ENCODE measurements at places on chromosomes 4 and X.

- no peak for DNase-seq
These were observed 22.3 kb downstream of the CTBP1 start for GRCh38 chr4:1226598-1226997.

DNA sequence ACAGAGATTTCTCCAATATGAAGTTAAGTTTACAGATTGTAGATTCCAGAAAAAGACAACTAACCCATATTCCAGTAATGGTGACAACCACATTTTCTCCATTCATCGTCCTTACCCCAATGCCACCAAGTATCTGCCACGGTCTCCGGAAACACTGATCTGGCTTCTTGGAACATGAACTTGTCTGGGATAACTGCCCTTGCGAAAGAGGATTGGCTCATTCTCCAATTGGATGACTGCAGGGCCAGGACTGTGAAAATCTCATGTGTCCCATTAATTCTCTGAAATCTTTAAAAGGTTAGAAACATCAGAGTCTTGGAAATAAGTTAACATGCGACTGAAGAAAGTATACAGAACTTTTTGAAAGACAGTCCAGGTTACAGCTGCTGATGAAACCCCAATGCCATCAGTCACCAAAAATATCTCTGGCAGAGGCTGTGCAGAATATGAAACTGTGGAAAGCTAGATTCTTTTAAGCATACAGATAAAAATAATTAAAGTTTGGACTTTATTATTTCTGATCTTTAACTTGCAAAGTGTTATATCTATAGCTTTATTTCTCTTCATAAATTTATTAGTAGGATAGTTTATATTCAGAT lies 496.9 kb downstream of the PPARGC1A start:
- DNase-seq = no peak

DNA sequence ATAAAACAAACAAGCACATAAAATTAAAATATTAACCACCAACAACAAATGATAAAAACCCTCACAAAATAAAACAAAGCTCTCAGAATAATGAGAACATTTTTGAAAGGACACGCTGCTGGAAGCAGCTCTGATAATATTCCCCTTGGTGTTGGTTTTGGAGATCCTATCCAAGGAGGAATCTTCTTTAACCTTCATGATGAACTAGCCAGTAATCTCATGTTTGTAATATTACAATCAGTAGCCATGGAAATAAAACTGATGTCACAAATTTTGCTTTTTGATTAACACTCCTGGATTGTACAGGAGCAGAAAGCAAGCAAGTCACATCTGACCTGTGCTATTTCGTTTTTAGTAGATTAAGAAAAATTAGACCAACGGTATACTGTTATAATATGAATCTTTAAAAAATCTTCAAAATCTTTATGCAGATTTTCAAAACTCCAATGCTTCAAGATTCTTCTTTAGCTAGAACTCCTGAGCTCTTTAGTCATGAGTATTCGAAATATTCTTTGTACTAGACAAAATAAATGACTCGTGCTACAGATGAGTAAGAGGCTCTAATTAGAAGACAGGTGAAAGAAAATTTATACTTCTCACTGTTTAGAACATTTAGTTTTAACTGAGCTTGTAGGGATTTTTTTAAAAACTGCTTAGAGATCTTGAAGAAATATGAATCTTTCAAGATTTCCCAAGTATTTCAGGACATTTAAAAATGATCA lies 154.1 kb downstream of the RASL11B start:
- DNase-seq = no peak

DNA sequence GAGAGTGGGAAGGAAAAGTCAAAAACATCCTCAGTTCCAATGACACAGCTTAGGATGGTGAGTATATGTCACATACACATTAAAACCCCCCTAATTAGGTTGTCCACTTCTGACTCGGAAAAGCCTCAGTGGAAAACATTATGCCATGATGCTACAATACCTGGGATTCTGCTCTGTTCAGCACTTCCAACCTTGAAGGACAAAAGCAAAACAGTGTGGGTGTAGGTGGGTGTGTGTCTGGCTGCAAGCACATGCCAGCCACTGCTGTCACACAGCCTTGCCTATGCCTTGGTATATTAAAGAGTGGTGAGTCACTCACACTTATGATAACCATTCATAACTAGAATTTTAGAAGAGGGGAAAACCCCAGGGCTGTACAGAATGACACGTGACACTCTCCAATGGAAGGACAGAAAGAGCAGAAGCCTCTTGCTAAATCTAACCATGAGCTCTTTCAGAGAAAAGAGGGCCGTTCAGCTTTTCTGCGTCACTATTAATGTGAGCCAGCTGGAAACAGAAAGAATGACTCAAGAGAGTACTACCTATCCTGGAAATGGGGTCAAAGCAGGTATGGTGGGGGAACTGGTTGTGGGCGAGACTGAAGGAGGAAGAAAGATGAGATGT lies 159.6 kb downstream of the TET2 start:
- no peak for DNase-seq

GRCh38 chr4:105306820-105307219 lies 160.1 kb downstream of the TET2 start:
- no peak for DNase-seq

- no peak for DNase-seq
These were observed 70.1 kb downstream of the NBDY start for GRCh38 chrX:56798866-56799758.

DNA sequence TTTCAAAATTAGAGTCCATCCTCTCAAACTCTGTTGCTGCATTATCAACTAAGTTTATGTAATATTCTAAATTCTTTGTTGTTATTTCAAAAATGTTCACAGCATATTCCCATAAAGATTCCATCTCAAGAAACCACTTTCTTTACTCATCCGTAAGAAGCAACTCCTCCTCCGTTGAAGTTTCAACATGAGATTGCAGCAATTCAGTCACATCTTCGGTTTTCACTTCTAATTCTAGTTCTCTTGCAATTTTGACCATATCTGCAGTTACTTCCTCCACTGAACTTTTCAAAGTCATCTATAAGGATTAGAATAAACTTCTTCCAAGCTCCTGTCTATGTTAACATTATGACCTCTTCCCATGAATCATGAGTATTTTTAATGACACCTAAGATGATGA lies 216.6 kb upstream of the SLC7A11 start:
- no peak for DNase-seq

- DNase-seq = no peak
These were observed 312.6 kb downstream of the PACRGL start for GRCh38 chr4:21012851-21013331.

DNA sequence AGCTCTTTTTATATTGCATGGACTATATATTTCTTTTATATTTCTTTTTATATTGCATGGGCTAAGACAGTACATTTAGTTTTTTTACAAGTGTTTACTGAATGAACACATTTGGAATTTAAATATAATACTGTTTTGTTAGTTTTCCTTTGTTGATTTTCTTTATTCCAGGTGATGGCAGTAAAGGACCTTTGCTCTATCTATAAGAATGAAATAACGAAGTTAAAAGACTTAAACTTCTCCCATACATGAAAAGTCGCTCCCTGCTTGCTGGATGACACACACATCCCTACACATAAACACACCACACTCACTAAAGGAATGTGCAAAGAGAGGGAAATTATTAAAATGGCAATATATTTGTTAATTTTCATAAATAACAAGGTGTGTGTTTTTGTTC lies 102.5 kb upstream of the ANXA10 start:
- no peak for DNase-seq

- DNase-seq = no peak
These were observed 15.7 kb downstream of the ZNF518B start for GRCh38 chr4:10441512-10441911.

- no peak for DNase-seq
These were observed 485.3 kb upstream of the PITX2 start for GRCh38 chr4:111108153-111108552.

DNA sequence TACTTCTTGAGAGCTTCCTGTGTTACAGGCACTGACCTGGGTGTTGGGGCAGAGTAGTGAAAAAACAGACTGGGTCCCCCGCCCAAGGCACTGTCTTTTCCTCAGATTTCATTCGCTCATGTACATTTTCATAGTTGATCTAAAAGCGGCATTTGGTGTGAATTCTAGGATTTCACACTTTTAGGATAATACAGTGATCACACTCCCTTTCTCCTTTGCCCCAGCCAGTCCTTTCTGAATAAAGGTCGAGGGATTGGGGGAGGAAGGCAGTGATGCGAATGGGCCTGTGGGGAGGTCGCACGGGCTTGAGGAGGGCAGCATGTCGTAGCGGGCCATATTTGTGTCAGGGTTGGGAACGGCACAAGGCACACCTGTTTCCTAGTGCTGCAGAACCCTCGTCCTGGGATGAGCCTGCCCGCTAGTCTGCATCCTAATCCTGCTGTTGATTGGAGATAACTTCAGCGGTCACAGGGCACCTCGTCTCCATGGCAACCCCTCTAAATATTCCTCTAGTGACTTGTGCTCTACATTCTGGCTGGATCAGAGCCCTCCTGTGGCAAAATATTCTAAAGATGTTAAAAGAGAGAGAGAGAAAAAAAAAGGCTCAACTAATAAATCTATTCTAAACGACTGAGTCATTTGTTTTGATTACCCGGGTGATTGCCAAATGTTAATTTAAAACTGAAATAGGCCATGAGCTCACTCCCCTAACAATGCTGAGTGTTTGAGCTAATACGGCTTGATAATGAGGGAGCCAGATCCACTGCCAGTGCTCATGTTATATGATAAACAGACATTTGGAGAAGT lies 21.8 kb downstream of the FHL1 start:
- DNase-seq = no peak

DNA sequence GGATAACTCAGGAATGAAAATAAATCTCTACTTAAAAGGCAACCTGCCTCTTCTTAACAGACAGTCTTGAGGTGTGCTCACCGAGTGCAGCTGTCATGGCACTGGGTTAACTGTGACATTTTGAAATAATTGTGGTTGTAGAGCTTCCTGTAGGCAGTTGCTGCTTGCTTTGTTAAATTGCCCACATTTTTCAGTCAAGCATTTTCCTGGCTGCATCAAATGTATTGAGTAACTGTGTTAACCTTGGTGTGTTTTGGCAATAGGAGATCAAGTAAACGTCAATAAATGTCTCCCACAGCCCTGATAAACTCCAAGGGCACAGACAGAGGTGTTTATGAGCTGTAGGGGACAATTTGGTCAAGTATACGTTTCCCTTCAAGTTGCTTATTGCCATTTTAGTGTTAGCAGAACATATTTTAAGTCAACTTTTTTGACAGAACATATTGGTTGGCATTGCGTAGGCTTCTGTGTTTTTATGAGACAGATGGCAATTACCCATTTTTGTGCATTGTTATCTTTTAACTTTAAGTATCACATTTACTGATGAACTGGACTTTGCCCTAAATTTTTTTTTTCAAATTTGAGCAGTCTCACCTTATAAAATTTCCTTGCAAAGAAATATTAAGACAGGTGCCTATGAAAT lies 527.4 kb downstream of the C4orf33 start:
- DNase-seq = peak; percentile 99

DNA sequence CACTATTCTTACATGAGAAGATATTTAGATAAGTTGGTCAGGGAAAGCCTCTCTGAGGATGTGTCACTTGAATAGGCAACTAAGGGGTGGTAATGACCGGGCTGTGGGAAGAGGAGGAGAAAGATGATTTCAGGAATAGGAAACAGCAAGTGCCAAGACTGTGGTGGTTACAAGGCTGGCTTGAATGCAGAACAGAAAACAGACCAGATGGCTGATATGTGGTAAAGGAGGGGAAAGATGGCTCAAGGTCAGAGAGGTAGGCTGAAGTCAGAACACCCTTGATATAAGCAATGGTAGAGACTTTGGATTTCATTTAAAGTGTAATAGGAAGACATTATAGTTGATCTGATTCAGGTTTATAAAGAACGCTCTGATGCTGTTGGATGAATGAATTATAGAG lies 15.0 kb downstream of the TLR7 start:
- no peak for DNase-seq

DNA sequence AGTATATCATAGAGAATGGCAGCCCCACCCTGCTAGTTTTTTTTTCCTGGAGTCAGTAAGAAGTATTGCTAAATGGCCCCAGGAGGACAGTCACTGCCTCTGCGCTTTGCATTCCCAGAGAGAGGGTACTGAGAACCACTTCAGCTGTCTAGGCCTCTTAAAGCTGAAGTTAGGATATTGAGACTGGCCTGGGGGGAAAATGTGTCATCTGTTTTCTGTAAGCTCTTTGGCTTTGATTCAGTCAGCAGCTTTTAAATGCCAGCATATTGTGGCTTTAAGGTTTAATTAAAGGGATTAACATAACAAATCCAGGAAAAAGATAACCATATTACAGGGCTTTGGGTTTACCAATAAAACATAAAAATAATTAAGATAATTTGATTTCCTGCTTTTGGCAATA lies 852.0 kb downstream of the PCDH18 start:
- no peak for DNase-seq

DNA sequence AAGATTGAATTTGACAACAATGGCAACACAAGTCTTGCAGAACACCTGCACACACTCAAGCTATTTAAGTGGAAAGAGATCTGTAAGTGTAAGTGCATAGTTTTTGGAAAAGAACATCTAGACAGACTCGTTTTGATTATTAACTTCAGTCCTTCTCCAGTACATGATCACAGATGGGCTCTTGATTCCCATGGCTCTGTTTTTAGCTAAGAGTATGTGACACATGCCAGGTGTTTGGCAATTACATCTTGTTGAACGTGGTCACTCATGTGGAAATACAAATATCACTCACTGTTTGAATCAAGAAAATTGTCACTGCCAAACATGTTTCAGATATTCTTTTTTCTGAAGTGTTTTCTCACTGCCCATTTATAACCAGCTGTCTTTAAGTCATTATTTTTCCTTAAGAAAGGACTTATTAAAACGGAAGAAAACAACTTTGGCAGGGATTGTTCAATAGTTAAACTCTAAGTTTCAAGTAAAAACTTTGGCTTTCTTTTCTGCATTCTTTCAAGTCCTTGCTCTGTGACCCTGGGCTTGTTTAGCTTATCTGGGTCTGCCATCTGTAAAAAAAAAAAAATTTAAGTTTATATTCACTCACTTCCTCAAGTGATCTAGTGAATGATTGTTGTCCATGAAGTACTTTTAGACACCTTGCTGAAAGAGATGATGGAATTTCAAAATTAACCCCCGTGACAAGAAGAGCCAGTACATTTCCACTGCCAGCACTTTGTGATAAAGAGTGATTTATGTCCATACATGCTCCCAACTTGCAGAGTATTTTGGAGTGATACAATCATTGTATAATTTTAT lies 125.4 kb downstream of the ATXN3L start:
- DNase-seq = no peak

GRCh38 chrX:12958059-12958458 lies 16.9 kb upstream of the TMSB4X start:
- no peak for DNase-seq

GRCh38 chr4:7658341-7659204 lies 223.8 kb upstream of the PSAPL1 start:
- DNase-seq = no peak

DNA sequence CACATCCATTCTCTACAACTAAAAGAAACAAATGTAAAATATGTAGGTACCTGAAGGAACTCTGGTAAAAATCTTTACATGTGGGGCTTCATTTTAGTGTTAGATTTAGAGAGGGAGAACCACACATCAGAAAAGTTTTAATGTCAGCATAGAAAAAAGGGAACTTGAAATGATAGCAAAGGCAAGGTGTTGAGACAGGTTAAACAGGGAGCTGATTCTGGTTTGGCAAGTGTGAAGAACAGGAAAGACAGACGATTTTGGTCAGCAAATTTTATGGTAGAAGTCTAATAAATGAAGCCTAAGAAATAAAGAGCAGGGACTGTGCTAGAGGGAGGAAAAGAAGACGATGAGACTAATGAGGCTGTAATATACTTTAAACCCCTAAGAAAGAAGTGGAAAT lies 67.6 kb upstream of the COX18 start:
- DNase-seq = no peak

Measured in GF-D8 (cell line).